Inflammatory macrophage treated with lipopolysaccharide for 1 hour (primary cell): ENCODE measurements at places on chromosomes 11 and 22.

DNA sequence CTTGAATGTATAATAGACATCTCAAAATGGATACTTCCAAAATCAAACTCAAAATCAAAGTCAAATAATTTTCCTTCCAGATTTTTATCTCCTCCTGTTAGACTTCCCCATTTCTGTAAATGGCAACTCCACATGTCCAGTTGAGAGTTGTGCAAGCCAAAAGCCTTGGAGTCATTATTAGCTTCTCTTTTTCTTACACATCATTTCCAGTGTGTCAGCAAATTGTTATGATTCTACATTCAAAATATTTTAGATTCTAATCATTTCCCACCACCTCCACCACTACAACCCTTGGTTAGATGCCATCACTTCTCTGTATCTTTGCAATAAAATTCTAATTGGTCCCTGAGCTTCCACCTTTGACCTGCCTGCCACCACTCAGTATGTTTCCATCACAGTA lies 155.7 kb downstream of the CNTN5 start:
- DNase-seq: peak; percentile 2

DNA sequence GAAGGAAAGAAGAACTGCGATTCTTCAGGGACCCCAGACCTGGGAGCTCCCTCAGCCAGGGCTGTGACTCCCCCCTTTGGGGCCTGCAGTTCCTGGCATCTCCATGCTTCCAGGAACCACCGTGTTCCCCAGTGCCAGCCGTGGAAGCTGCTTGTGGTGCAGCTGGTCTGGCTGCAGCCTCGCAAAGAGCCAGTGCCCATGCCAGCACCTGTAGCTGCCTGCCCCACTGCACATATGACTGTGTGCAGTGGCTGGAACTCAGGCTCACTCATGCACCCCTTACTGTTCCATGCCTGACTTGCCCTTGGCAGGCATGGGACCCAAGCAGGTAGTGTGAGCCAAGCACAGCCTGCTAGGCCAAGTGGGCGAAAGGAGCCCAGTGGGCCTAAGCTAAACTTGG lies 401.3 kb downstream of the LRRC4C start:
- DNase-seq: no peak

GRCh38 chr11:27563201-27563600 lies 56.6 kb upstream of the LIN7C start:
- DNase-seq: no peak

- no peak for DNase-seq
Measured at GRCh38 chr11:117808784-117809183, 11.8 kb upstream of the DSCAML1 start.

DNA sequence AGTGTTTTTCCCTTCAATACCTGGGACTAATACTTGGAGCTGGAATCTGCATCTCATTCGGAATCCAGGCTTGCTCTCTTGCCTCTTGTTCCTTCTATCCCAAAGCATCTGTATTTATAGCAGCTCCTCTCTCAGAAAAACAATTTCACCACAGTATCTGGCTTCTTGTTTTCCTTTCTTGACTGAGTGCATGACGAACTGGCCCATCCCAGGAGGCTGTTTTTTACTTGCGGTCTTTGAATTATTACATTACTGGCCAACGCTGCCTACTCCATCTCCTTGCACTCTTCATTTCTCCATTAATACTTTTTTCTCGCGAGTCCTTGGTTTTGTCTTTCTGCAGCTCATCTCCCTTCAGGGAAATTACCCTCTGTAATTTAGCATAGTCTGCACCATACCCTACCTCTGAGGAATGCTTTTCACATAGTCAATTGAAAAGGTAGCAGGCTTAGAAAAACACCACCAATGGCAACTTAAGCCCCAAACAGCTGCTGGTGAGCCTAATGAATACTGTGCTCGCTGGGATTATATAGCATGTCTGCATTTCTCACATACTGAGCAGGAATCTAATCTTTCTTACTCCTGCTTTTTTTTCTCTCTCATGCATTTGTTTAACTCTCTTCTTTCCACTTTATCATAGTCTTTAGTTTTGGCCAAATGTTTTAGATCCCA lies 277.4 kb upstream of the SESN3 start:
- no peak for DNase-seq

DNA sequence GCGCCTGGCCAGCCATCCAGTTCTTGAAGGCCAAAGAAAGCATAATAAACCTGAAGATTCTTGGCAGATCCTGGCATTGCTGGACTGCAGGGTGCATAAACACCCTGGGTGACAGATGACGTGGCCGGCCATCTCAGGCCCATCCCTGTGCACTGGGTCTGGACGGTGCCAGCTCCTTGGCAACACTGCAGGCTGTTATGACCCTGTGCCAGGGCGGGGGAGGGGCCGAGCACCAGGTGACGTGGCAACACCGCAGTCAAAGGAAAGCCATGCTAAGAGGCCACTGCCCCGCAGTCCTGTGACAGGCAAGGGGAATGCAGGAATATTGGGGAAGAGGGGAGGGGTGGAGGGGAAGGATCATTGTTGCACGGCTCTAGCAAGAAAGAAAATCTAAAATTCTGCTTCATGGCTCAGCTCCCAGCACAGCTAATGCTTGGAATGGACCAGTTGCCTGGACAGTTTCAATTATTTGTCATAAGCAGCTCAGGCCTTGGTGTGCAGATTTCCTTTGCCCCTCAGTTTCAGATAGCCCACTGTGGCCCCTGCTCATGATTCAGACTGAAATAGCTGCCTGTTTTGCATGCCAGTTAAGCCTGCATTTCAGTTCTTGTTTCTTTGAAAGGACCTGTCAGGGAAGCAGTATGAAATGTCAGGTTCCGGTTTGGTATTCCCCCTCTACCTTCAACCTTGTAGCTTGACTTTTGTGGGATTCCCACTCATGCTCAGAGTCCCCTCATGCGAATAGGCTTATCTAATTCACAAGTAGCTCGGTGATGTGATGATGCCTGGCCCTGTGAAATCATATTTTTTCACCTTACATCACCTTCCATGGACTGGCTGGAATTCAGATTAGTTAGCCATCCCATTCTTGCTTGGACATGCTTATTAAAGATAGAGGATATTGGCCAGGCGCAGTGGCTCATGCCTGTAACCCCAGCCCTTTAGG lies 29.7 kb upstream of the DDX6 start:
- peak; percentile 48 for DNase-seq

GRCh38 chr11:6627762-6628241 lies 8.6 kb upstream of the TPP1 start:
- DNase-seq: no peak

DNA sequence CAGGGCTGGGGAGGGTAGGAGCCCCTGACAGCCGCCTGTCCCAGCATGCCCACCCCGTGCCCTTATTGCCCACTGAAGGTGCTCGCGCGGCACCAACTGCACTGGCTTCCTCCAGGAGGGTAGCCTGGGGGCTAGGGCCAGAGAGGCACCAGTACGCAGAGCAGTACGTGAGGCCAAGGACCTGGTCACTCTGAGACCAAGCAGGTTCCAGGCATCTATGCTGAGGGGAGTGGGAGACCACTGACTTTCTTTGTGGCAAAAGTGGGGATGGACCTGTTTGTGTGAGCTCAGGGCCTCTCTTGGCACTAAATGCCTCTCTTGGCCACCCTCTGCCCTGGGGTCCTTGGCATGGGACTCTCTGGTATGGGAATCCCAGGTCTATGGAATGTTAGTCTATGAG lies 10.8 kb downstream of the GP1BB start:
- no peak for DNase-seq

DNA sequence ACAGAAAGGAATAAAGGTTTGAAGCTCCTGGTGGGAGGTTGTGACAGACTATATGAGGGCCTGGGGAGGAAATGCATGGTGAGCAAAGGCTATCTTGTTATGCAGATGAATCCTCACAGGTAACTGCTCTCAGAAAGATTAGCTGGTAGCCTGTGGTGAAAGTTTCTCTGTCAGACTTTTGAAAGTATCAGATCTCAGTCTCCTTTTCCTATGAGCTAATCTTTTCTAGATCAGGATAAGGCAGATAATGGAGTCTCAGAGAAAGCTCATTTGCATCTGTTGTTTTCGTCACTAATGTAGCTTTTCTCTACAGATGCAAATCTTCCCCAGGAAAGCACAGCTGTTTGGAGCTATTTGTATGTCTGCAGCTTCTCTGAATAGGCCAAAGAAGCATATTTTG lies 21.0 kb upstream of the OR6X1 start:
- DNase-seq: no peak

DNA sequence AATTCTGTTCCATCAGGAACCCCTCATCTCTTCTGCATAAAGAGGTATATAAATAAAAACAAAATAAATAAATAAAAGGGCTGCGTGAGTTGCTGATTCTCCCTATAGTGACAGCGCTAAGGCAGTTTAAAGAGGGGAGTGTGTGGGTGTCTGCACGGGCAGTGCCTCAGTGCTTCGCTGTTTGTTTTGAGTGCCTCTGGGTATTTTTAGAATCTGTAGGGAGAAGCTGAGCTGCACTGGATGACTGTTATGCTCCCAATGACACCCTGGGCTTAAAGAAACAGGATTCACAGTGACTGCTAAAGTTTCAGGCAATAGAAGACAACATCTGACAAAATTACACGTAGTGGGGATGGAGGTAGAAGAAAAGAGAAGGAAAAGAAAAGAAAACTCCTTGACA lies 38.8 kb downstream of the SLC1A2 start:
- DNase-seq: no peak

DNA sequence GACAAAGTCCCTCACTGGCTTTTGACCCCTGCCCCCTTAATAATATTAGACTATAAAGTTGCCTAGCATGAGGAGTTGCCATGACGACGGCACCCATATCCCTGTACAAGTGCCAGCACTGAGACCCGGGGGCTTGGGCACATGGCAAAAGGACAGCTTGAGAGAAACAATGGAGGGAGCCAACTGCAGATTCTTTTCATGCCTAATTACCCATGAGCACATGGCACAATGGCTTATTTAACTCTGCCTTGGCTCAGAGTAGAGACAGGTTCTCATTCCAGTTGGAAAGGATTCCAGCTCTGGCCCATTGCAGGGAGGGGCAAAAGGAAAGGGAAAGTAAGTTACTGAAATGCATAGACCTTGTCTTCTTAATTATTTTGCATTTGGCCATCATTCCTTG lies 261.2 kb upstream of the UBASH3B start:
- no peak for DNase-seq
